ENCODE measurements at places on chromosomes 16 and 17.
A peak's percentile ranks its signal among the peaks of the same experiment; 100 is the strongest.

DNA sequence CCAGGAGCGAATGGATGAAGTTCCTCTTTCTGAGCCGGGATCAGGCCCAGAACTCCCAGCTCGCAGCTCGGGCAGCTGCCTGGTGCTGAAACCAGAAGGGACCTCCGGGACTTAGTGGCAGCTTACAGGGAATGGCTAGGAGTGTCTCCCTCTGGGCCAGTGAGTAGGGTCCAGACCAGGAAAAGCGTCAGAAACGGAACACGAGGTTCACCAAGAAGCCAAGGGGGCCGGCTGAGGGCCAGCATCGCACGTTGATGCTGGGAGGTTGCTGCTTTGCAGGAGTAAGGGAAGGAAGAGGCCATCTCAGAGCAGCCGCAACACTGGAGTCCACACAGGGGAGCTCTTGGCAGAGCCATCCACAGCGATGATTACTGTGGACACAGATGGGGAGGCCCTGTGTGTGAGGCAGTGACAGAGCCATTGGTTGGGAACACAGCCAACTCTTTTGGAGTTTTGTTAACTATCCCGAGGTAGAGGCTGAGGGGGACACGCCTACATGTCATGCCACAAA is 74.0 kb upstream of the CREBBP start:
- DNase-seq, result no peak

DNA sequence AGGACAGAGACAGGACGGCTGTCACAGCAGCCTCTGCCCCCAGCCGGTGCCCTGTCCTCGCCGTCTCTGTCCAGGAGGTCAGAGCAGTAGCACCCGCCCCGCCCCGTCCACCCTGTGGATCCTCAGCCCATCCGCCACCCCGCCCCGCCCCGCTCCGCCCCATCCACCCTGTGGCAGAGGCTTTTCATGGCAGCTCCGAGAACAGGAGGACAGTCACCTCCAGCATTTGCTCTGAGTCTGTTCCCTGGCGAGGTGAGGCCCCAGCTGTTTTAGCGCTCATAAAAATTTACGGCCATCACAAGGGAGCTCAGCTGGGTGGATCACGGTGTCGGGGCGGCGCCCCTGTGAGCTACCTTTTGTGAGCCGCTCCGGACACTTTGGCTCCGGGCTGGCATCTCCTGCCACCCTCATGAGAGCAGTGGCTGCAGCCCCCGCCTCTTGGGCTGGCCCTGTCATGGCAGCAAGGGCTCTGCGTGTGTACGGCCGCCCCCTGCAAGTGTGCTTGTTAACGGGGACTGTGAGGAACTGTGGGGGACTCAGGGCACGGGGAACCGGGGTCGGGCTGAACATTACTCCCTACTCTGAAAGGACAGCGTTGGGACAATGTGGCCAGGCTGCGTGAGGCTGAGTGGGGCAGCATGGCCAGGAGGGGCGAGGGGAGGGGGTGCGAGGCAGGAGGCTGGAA is 32.3 kb upstream of the GNG13 start:
- DNase-seq, result peak; percentile 15

DNA sequence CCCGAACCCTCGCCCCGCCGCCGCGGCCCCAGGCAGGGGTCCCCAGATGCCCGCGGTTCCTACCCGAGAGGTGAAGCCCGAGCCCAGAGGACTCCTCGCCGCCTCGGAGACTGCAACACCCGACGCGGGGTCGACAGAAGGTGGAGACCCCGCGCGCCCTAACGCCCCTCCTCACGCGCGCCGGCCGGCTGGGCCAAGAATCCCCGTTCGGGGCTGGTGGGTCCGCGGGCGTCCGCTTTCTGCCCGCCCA is 515 bp downstream of the SUMO2 start:
- DNase-seq, result no peak

- DNase-seq, result no peak
Observed at GRCh38 chr16:57840833-57841232, 38.5 kb upstream of the KIFC3 start.

DNA sequence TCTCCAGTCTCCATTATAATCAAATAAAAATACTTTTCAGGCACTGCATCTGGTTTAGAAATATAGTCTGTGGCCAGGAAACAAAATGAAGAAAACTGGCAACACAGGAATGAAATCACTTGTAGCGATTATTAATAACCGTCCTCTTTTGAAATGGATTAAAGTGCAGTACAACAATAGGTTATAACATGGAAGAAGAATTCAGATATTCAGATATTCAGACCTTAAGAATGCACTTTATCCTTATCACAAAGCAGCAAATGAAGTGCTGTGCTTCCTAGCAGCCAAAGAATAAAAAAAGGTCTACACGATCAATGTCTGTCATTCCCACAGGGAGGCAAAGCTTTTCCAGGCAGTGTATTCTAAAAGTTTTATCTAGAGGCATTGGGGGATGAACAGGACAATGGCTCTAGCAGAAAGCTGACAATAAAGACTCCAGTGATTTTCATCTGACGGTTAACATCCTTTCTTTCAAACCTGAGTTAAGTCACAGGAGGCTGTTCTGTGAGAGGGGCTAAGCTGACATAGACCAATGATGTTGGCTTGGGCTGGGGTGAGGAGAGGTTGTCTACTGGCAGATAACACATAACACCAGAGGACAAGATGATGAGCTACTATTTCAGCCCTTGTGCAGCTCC is 259.2 kb downstream of the SLC39A11 start:
- no peak for DNase-seq

DNA sequence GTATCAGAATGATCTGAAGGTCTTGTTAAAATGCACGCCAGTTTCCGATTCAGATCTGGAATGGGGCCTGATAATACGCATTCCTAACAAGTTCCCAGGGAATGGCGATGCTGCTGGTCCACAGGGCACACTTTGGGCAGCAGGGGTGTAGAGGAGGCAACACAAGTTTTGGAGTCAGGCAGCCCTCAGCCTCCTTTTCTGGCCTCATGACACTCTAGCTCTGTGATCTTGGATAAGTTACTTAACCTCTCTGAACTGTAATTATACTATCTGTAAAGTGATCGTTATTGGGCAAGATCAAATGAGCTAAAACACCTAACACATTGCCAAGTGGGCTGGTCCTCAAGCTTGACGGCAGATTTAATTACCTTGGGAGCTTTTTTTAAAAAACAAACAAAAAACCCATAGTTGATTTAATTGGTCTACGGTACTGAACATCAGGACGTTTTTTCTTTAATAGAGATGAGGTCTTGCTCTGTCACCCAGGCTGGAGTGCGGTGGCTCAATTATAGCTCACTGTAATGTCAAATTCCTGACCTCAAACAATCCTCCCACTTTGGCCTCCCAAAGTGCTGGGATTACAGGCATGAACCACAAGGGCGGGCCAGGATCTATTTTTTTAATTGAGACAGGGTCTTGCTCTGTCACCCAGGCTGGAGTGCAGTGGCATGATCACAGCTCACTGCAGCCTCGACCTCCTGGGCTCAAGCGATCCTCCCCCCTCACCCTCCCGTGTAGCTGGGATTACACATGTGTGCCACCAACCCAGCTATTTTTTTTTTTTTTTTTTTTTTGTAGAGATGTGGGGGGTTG is 10.0 kb upstream of the MRPS23 start:
- DNase-seq, result no peak

DNA sequence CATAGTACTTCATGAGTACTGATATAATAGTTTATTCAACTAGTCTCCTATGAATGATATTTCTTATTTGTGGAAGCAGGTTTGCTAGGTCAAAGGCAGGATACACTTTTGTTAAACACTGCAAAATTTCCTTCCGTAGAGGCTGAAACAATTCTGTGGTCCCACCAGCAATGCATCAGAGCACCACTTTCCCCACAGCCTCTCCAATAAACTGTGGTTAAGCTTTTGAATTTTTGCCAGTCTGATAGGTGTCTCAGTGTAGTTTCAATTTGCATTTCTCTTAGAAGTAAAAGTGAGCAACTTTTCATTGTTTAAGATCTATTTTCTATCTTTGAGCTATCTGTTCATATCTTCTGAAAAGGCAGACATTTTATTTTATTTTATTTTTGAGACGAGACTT is 36.4 kb upstream of the CORO6 start:
- no peak for DNase-seq

GRCh38 chr17:82570277-82570676 is 50.7 kb downstream of the FOXK2 start:
- DNase-seq, result no peak

GRCh38 chr16:60214311-60214710 is 1480.2 kb upstream of the GOT2 start:
- DNase-seq, result no peak

GRCh38 chr16:1788095-1788707 is 5.3 kb downstream of the IGFALS start:
- DNase-seq, result no peak

GRCh38 chr17:77148077-77148939 is 7.5 kb downstream of the SEC14L1 start:
- no peak for DNase-seq

DNA sequence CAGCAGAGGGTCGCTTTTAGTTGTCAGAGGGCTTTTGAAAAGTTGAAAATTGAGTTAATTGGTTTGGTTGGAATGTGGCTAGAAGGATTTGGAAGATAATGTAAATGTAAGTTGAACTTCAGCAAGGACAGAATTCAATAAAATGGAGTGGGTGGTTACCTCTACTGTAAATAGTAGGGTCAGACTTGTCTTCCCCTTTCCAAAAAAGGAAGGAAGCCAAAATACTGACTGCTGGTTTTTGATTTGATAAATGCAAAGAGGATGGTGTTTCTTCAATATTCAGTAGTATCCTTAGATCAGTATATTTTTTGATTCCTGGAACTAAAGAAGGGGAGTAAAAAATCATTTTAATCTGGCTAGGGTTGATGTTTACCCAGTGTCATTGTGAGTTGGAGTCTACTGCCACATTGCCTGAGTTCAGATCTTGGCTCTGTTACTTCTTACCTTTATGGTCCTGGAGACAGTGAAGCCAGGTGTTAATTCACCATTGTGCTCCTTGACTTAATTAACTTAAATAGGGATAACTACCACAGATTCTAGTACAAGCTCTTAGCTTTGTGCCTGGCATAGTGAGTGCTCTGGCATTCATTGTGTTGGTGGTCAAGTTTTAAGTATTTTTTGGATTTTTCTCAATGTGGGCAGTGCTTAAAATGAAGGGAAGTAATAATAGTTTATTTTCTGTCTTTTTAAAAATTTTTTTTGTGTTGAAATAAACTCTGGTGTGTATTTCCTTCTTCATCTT is 4.4 kb downstream of the HAPSTR1 start:
- no peak for DNase-seq
